NB4 (cell line): ENCODE measurements at places on chromosomes 7 and 10.
A peak's percentile ranks its signal among the peaks of the same experiment; 100 is the strongest.

DNA sequence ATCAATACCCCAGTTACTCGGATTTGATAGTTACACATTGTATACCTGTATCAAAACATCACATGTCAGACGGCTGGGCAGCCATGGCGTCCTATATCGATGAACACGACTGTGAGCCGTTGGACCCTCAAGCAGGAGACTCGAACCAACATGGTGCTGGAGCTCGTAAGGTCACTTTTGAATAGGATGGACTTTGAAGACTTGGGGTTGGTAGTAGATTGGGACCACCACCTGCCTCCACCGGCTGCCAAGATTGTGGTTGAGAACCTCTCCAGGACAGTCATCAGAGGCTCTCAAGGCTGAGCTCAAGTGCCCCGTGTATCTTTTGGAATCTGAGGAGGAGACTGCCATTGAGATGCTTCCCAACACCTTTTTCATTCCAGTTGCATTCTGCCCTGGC, 1.9 kb upstream of the RINT1 start:
- no peak for DNase-seq

- DNase-seq = peak; percentile 62
These were observed 820 bp downstream of the WAC start for GRCh38 chr10:28533571-28534304.

GRCh38 chr7:108499566-108499965, 26.4 kb downstream of the PNPLA8 start:
- no peak for DNase-seq

- no peak for DNase-seq
These were observed 86.6 kb downstream of the COL28A1 start for GRCh38 chr7:7449055-7449454.

DNA sequence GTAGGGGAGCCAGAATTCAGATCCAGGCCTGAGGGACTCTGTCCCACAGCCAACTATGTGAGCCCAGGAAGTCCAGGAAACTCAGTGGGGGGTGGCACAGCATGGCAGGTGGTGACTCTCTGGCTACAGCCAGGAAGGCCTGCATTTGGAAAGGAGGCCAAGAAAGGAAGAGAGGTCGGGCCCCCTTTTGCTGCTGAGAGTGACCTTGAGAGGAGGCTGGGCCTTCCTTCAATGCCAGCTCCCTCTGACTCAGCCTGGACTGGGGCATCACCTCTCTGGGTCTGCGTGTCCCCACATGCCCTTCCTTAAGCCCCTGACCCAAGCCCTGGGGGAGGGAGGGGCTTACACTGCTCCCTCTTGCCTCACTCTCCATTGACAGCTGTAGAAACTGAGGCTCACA, 6.4 kb upstream of the MYL10 start:
- no peak for DNase-seq

GRCh38 chr7:41167836-41168235, 535.1 kb downstream of the INHBA start:
- no peak for DNase-seq

DNA sequence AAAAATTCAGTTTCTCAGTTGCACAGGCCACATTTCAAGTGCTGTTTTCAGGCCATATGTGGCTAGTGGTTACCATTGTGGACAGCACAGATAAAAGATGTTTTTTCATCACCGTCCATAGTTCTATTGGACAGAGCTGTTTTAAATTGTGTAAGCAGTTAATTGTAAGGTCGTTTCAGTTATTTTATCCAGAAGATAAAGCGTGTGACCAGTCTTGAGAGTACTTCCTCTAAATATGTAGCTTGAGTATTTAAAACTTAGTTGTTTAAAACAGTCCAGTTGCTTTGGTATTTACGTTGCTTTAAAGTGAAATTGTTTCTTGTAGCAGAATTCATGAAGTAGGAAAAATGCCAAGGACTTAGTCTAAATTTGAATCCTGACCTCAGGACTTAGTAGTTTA, 66.9 kb downstream of the ZNRF2 start:
- peak; percentile 62 for DNase-seq

GRCh38 chr10:103513380-103514060, 20.0 kb downstream of the NEURL1 start:
- no peak for DNase-seq

DNA sequence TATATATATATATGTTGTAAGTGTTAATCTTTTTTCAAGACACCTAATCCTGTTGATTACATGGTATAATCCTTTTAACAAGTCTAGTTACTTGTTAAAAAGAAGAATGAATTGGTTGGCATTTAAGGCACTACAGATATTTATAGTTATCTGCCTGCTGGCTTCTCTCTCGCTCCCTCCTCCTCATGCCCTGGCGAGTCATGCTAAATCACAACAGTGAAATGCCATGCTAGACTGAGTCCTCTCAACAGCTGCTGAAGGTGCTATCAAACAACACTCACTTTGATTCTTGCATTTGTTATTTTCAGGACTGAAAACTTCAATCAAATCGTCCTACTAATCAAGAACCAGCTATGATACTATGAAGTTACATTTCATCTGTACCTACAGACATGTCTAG, 15.4 kb downstream of the NRAP start:
- no peak for DNase-seq

DNA sequence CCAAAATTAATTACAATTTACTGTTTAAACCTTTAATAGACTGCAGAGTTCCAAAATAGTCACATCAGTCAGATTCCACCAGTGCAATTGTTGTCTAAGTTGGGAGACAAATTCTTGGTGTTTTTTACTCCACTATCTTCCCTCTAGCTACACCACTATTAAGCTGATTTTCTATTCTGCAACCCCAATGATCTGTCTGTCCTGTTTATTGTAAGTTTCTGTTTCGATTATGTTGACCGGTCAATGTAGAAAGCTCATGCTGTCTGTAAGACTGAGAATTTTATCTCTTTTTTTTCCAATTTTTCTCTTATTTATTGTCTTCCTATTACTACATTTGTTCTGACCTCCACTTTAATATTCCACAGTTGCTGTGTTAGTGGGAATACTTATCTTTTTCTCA, 557.5 kb downstream of the SH2D4B start:
- no peak for DNase-seq

GRCh38 chr10:60606343-60607080, 171.8 kb upstream of the CDK1 start:
- peak; percentile 18 for DNase-seq

DNA sequence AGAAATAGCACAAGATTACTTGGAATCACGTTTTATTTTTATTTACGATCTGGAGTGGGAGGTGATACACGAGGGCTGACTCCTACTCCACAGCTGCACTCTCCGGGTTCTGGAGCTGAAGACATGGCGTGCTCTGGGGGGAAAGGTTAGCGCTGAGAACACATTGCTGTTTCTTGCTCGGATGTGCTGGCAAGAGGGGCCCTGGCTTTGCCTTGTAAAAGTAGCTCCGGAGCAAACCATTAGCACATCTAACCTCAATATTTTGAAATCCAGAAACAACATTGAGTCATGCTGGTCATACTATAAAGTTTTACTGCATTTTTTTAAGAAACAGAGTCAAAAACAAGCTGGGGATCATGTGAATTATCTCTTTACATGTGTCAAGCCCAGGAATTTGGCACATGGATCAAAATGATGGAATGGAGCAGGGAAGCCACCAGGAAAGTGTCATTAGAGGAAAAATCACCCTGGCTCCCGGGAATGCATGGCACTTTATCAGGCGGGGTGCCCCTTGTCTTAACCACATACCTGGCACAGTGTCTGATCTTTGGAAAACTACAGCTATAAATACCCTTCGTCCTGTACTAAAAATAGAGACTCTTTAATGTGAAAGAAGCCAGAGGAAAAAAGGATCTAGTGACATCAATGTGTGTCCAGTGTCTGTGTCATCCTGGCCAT, 31.6 kb upstream of the LYZL1 start:
- DNase-seq = peak; percentile 93

GRCh38 chr10:117938104-117938503, 108.6 kb downstream of the RAB11FIP2 start:
- DNase-seq = no peak

DNA sequence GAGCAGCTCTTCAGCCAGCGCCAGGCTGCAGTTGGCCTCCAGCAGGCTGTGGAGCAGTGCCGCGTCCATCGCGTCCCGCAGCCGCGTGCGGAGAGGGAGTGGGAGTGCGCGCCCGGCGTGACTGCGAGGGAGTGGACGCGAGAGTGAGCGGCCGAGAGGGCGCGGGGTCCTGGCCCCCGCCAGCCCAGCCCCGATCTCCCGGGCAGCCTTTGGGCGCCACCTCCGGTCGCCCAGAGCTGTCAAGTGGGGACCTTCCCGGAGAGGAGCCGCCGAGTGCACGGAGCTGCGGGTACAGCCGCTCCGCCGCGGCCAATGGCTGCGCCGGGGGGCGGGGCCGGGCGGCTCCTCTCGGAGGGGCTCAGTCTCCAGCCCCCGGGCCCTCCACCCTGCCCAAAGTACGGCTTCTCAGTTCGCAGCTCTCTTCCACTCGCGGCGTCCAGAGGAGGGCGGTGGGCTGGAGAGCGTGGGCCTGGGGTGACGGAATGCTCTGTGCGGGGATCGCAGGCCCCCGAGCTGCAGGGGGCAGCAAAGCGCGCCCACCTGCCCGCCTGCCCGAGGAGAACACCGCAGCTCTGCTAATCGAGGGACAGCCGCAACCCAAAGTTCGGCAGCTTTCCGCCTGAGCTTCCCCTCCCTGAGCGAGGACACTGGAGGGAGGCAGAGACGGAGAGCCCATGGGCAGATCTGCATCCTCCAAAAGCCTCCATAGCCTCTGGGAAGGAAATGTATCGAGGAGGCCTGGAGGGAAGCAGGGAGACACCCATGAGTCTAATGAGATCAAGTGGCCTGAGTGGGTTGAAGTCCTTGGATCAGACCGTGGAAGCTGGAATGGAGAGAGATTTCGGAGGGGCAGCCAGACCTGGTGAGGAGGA, at the start of gene CRHR2:
TSS of gene CRHR2 (minus strand) at position 245 of the 872 bp plus-strand sequence. CDS start at position 69, 176 bp downstream.
- no peak for DNase-seq

DNA sequence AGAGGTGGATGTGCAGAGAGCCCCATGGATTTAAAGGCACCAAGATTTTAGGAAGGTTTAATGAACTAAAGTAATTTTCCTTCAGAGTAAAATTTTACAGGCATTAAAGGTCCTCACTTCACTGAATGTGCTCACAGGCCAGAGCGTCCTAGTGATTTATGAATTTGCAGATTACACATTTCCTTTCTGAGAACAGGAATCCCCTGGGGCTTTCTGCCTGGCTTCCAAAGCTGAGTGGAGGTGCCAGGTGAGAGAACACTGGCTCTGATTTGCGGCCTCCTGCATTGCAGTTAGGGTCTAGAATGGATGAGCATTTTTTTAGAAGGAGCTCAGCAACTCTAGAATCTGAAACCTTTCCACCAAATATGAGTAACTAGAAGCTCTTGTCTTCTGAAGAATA, 194.3 kb downstream of the SORCS3 start:
- DNase-seq = no peak

GRCh38 chr7:18020138-18020715, 7.4 kb downstream of the PRPS1L1 start:
- DNase-seq = no peak

DNA sequence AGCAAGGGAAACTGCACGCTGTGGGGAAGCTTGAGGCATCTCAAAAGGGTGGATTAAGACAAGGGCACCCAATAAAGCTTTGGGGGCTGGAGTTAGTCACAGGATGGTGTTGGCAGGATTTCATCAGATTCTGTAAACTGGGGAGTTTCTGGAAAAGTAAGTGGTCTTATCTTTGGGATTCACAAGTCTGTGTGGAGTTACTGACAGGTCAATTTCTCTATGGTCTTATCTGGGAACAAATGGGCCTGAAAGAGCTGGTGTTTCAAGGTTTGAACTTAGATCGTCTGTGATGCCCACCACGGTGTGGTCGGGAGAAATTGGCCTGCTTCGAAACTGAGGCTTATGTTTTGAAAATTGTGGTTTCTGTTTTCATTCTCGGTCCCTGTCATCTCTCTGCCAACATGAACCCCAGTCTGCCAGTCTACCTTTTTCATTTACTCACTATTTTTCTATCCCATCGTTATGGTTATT, 23.8 kb upstream of the AOAH start:
- DNase-seq = peak; percentile 42

DNA sequence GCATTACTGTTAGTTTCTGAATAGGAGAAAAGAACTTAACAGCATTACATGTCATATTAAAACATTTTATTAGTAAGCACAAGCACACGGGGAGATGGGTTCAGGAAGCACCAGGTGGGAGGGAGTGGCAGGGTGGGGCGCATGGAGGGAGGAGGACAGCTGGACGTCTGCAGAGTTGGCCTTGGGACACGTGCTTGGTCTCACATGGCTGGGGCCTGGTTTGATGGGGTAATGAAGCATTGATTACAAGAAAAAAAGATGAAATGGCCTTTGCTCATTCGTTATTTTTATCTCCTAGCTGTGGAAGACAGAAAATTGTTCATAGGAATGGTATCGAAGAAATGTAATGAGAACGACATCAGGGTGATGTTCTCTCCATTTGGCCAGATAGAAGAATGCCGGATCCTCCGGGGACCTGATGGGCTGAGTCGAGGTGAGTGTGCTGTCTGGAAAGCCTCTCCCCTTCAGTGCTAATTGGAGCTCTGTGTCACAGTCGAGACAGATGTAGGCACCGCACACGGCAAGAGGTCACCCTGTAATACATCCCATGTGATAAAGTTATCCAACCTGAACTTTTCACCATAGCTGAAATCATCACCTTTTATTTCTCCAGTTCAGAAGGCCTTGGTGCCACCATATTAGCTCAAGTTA, 239.9 kb downstream of the CELF2 start:
- no peak for DNase-seq

DNA sequence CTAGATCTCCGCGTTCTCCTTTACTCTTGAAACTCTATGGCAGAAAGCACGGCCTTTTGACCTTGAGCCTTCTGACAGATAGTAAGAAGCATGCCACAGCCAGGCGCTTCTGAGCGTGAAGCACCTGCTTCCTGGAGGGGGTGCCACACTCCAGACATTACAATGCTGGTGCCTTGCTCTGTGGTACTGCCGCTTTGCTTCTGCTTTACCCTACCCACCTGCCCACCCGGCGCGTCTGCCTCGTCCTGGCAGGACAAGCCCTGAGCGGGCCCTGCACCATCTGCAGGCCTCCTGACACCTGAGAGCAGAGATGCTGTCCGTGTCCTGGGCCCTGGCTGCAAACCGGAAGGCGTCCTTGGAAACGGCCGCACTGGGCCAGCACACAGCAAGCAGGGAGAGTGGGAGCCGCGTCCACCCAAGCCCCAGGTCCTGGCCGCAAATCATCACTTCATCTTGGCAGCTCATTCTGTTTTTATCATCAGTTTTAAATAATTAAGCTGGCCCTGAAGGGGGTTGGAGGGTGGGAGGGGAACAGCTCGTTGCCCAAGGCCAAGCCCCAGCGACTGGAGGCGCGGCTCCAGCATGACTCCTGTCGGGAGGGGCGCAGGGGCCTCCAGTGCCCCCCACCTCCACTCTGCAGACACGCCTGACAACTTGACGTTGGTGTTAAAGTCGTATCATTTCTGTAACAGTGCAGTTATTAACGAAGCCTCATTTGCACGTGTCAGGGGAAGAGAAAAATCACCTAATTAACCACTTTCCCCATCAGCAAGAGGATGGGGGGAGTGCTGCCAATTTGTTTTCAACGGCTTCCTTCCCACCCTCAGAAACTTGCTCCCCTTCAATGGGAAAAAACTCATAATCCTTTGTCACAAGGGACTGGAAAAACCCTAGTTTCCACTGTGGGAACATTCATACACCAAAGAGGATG, 132.2 kb downstream of the MAD1L1 start:
- DNase-seq = peak; percentile 70
